Stimulated activated CD8-positive, alpha-beta memory T cell treated with anti-CD3 and anti-CD28 coated beads, Interleukin-12 subunit alpha, Interleukin-12 subunit beta, amount 100 ng/mL, for 4 hours (primary cell): ENCODE measurements at places on chromosomes 16 and 17.

GRCh38 chr16:66515596-66516508 lies 34.1 kb downstream of the TK2 start:
- no peak for DNase-seq

DNA sequence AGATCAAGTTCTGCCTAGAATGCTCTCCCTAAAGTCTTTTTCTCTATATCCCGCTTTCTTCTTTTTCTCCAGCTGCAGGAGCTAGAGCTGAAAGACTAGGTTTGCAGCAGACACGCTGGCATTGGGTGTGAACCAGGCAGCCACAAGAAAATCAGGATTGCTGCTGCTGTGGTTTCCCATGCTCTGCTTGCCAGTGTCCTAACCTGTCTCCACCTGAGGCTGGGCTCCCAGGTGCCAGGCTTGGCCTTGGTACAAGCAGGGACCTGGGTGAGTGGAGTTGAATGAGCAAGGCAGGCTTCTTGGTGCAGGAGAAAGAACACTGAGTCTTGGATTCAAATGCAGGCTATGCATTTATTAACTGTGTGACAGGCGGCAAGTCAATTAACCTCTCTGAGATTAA lies 440.3 kb upstream of the MAF start:
- DNase-seq: no peak

- DNase-seq: no peak
Observed at GRCh38 chr16:67882374-67883145, 2.1 kb upstream of the NRN1L start.

- DNase-seq: no peak
Observed at GRCh38 chr16:84928679-84929420, 82.5 kb downstream of the ZDHHC7 start.

- DNase-seq: no peak
Observed at GRCh38 chr16:85586380-85587104, 26.6 kb upstream of the GSE1 start.

GRCh38 chr16:50445621-50446555 lies 77.1 kb upstream of the BRD7 start:
- DNase-seq: no peak

DNA sequence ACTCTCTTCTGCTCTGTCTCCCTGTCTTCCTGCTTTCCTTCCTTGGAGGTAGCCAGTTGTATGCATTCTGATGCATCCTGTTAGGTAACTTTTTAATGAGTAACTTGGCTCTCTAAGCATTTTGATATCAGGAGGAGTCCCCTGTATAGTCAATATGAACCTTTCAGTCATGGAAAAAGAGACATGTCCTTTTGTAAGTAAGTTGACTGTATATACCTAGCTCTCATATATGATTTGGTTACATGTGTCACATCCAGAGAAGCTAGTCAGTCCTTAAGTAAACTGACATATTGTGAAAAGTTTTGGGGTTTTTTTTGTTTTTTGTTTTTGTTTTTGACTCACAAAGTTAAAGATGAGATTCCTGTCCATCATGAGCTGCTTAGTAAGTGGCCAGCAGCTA lies 18.8 kb downstream of the UTP18 start:
- no peak for DNase-seq
